ENCODE measurements at places on chromosomes 13 and 19. TPM values are rescaled to one million over a fixed set of nuclear protein-coding genes. Genes with fewer than 3 reads are reported as not detected.

Gene ZNF556
- total RNA-seq = not detected

Gene PSG5
- total RNA-seq = not detected

Gene ATP5F1D
- 560 TPM for total RNA-seq

Gene KLHL1
- not detected for total RNA-seq

Gene IGLON5
- not detected for total RNA-seq

Gene ZAR1L
- not detected for total RNA-seq

Gene ABHD8
- 8.6 TPM for total RNA-seq

Gene KLK14
- 0.33 TPM for total RNA-seq
